ENCODE measurements at places on chromosomes 1 and 21. TPM values are rescaled to one million over a fixed set of nuclear protein-coding genes. Genes with fewer than 3 reads are reported as not detected.

MEAF6 gene
- 48.6 TPM for total RNA-seq

DNA sequence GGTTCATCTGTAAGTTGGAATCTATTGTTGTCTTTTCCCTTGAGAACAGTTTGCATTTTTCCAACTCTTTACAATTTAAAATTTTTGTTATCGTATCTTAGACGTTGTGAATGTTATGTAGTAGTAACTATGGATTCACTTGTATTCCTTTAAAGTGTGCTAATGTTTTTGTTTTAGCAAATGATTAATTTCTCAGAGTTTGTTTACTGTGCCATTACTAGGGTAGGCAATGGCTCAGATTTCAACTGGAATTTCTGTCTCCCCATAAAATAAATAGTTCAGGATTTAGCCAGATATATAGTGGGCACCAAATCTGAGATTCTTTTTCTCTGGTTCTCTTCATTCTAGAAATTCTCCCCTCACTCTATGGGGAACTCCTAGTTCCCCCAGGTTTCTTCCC, 896.5 kb downstream of the PLA2G4A start:
- DNase-seq: no peak

AQP10 gene
- 0.18 TPM for total RNA-seq

FCRL6 gene
- total RNA-seq: not detected

- DNase-seq: no peak
Observed at GRCh38 chr1:5811419-5811818, 180.8 kb downstream of the NPHP4 start.

UTS2 gene
- total RNA-seq: not detected

C1QB gene
- total RNA-seq: not detected

DNA sequence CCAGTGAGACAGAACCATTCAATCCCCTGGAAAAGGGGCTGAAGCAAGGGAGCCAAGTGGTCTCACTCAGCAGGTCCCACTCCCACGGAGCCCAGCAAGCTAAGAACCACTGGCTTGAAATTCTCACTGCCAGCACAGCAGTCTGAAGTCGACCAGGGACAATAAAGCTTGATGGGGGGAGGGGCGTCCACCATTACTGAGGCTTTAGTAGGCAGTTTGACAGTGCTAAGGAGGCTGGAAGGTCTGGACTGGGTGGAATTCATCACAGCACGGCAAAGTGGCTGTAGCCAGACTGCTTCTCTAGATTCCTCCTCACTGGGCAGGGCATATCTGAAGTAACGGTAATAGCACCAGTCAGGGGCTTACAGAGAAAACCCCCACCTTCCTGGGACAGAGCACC, 105.4 kb upstream of the GORAB start:
- no peak for DNase-seq

TMEM52 gene
- total RNA-seq: 1.8 TPM

DNA sequence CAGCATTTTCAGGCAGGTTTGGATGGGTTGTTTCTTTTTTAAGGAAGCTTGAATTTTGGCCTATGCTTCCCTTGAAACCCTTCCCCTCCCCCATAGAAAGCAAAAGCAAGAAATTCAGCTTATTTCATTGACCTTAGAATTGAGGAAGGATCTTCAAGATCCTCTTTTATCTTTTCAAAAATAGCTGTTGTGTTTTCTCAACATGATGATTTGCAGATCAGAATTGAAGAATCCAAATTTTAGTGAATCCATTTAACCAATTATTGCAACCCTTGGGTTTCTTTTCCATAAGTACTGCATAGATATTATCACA, 73.7 kb downstream of the LRRC8C start:
- DNase-seq: no peak

DNA sequence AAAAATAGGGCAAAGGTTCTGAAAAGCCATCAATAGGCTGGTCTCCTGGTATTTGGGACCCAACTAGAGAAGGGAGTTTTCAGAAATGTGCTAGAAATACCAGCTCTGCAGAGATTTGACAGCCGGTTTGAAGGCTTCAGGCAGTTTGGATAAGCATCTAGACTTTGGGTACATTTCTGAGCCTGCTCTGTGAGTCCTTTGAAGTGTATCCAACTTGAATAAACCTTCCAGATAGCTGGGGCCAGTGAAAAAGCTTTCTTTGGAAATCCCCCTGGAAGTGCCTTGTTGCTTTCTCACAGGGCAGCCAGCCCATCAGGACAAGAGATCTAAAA, 6.4 kb upstream of the PEF1 start:
- no peak for DNase-seq

All from foreskin keratinocyte (primary cell).